ENCODE measurements at places on chromosomes 3 and 15.

- DNase-seq, result peak; percentile 90
Observed at GRCh38 chr3:126782536-126782935, 78.5 kb downstream of the CHCHD6 start.

DNA sequence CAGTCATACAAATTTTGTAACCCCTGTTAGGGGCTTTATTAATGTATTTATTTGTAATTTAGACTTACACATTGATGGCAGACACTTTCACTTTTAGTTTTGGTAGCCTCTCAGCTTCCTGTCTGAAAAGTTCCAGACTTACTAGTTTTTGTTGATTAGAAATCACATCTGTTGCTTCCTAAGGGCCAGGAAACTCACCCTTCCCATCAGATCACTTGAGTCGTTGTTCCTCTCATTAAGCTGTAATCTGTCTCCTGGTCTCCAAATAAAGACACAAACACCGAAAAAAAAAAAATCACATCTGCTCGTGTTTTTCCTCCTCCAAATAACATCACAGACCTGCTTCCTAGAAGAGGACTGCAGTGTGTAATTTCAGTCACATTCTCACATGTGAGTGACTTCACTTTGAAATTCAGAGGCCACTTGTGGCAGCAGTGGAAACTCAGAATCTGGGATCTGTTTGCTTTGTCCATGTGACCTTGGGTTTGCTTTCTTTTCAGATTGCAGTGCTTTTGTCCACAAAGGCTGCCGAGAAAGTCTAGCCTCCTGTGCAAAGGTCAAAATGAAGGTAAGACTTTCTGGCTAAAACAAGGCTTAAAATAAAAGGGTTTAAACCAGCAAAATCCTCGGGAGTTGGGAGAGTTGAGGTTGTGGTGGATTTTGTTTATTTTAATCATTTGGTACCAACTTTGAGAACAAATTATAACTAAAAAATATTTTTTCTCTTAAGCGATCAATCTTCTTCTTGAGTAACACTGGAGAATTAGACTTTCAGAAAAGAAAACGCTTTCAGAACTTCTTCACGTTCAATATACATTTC, 87.0 kb downstream of the KLHL25 start:
- DNase-seq, result peak; percentile 41

DNA sequence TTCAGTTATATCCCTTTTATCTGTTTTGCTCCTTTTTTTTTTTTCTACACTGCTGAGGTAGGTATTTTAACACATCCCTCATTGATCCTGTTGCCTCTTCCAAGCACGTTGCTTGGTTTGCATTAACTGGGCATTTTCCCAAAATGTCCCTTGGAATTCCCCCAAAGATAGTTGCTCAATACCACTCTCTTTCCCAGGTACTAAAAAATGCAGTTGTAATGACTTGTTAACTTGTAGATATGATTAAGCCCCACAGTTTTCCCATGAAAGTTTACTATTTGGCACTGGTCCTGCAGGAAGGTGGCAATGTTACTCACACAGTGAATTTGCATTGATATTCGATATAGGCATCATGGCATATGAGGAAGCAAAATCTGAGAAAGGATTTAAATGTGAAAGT, 67.1 kb downstream of the GRM7 start:
- no peak for DNase-seq

DNA sequence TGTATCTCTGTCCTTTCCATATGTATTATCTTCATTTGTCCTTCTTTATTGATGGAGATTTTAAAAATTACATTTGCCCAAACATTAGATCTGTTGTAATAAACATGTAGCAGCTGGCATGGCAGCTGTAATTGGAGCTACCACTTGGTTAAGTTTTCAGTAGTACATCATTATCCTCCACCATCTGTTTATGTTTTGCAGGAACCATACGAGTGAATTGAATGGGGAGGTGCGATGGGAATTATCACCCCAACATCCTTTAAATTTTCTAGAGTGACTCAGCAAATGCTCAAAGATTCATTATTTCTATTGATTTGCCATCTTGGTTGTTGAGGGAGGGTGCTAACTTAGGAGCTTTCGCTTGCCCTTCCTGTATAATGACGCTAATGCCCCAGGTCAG, 32.6 kb upstream of the NOX5 start:
- DNase-seq, result no peak

GRCh38 chr3:179503640-179504039, 52.4 kb upstream of the GNB4 start:
- no peak for DNase-seq

DNA sequence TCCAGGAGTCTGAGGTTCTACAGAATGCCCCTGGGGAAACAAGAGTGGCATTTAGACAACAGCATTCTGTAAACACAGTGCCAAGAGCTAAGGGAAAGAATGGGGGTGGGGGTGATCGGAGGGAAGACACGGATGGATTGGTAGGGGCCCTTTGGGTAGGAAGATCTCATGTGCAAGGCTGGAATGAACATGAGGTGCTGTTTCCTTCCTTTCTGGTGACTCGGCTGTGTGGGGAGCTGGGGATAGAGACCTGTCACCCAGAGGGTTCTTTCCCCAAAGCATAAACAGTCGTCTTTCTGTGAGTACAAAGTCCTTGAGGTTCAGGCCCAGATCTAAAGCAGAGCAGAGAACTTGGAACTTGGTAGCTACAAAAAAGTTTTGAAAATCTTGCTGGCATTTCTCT, 11.7 kb downstream of the TPM1 start:
- no peak for DNase-seq

GRCh38 chr3:89697321-89697916, 590.0 kb downstream of the EPHA3 start:
- no peak for DNase-seq

- no peak for DNase-seq
Observed at GRCh38 chr15:100595964-100596363, 6.0 kb downstream of the LINS1 start.

- no peak for DNase-seq
Observed at GRCh38 chr15:99202176-99202552, 47.2 kb downstream of the TTC23 start.

- DNase-seq, result no peak
Observed at GRCh38 chr3:51502562-51502910, 2.7 kb upstream of the DCAF1 start.

GRCh38 chr3:49718858-49719213, 648 bp downstream of the AMIGO3 start:
- DNase-seq, result no peak

DNA sequence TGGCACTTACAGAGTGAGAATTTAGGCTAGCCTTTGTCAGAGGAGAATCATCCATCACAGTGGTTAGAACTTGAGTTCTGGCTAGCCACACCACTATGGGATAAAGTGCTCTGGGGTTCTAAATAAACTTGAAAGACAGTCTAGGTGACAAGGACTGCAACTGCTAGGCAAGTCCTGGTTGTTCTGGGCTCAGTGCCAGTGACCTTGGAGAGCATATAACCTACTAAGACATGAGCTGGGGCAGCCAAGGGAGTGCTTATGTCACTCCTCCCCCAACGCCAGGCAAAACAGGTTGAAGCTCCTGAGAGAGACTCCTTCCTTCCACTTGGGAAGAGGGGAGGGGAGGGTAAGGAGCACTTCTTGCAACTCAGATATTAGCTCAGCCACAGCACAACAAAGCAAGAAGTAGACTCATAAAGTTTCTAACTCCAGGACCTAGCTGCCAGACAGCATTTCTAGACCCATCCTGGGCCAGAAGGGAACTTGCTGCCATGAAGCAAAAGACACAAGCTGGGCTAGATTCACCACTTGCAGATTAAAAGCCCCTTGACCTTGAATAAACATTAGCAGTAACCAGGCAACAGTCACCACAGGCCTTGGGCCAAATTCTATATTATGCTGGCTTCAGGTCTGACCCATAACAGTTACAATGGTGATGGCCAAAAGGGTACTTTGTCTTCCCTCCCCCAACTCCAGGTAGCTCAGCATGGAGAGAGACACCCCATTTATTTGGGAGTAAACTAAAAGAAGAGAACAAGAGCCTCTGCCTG, 963.7 kb downstream of the PLOD2 start:
- DNase-seq, result no peak

- no peak for DNase-seq
Observed at GRCh38 chr15:27234593-27234992, 263.6 kb downstream of the GABRG3 start.

- DNase-seq, result peak; percentile 38
Observed at GRCh38 chr3:177427540-177427939, 230.3 kb upstream of the TBL1XR1 start.

DNA sequence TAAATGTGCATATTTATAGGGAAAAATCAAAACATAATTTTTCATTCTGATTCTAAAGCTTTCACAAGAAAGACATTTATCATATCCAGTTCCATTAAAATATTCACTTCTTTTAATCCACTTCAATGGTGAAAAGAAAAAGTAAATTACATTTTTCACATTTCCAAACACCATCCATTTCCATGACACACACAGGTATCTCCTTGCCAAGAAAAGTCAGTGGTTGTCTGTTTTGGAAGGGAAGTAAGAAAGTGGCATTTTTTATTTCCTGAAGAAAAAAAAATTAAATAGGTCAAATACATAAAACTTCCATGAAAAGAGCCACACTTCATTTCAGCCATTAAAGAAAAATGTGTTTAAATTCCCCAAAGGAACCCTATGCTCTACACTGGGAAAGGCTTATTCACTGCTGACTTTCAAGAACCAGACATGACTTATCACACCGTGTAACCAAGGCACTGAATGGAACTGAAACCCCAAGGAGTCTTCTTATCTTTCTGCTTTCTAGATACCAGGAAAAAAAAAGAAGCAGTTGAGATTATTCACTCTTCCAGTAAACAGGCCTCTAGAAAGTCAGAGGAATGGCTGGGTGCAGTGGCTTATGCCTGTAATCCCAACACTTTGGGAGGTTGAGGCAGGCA, 44.5 kb downstream of the OSBPL10 start:
- no peak for DNase-seq

- DNase-seq, result no peak
Observed at GRCh38 chr3:13536432-13536831, 12.5 kb upstream of the FBLN2 start.

GRCh38 chr3:179563271-179563783, 601 bp downstream of the ACTL6A start:
- DNase-seq, result peak; percentile 87

- DNase-seq, result no peak
Observed at GRCh38 chr3:197137751-197138150, 108.1 kb upstream of the MELTF start.

DNA sequence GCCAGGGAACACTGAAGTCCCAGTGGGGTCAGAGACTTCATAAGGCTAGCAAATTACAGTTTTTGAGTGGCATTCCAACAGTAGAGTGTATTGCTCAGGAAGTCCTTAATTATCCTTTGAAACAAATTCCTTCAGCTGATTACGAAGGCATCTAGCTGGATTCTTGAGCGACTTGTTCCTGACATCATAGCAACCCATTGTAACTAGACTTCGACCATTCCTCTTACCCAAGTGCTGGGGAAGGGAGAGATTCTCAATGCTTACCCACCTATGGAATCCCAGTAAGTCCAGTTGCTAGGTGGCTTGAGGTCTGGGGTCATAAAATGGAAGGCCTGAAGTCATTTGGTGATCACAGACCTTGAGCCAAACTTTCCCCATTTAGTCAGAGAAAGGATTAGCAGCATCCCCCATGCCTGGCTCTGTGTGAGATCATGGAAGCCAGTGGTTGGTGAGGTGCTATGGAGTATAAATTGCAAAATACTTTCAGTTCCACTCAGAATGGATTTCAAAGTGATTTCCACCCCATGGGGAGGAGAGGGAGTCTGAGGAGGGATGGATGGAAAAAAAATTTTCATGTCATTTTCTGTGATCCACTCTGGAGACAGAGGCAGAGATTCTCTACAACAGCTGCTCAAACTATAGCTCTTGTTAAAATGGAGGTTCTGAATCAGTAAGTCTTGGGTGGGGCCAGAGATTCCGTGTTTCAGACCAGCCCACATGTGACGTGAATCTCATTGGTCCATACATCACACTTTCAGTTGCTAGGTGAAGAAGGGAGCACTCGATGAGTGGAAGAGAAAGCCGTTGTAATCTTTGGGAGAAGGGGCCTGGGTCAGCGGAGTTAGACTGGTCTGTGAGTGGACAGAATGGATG, 45.7 kb downstream of the CD86 start:
- DNase-seq, result no peak

DNA sequence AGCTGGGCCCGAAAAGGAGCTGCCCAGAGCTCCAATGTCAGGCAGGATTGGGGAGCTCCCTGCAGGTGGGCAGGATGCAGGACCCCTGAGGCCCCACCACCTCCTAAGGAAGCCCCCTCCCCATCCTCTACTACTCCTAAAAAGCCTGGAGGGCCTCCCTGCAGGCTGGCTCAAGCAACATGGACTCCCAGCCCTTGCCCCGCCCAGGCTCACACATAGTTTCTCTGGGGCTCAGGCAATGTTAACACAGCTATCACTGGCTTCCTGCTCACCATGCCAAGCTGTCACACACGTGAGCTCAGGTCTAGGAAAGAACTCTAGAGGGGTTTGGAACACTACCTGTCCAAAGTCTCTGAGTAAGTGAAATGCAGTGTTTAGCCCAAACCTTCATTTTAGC, 65.4 kb upstream of the ZNF148 start:
- DNase-seq, result no peak

GRCh38 chr3:123723522-123724168, 138.8 kb upstream of the HACD2 start:
- peak; percentile 81 for DNase-seq

GRCh38 chr3:27428446-27428845, 55.7 kb downstream of the SLC4A7 start:
- DNase-seq, result no peak

GRCh38 chr3:69241769-69242168, 119.4 kb upstream of the LMOD3 start:
- DNase-seq, result no peak

- no peak for DNase-seq
Observed at GRCh38 chr3:39414421-39414907, 7.9 kb downstream of the RPSA start.

- DNase-seq, result peak; percentile 69
Observed at GRCh38 chr3:152834776-152835600, at the start of gene P2RY1. Gene P2RY1 (plus strand): TSS chr3:152835131. CDS start chr3:152835783, 652 bp downstream.

DNA sequence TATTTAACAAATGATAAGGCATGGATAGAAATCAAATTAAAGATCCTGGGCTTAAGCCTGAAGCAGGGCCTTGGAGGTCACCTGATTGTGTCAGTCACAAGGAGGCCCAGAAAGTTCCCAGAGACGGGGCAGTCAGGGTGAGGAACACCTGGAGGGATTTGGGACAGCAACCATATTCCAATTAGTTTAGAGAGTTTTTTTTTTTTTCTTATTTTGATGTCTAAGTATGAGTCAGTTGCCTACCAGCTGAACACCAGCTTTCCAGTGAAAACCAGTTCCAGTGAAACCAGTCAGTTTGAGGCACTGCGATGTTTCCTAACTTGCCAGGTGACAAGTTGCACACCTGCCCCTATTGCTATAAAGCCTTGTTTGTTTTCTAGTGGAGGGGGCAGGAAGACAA, 350.7 kb upstream of the AZI2 start:
- DNase-seq, result no peak

DNA sequence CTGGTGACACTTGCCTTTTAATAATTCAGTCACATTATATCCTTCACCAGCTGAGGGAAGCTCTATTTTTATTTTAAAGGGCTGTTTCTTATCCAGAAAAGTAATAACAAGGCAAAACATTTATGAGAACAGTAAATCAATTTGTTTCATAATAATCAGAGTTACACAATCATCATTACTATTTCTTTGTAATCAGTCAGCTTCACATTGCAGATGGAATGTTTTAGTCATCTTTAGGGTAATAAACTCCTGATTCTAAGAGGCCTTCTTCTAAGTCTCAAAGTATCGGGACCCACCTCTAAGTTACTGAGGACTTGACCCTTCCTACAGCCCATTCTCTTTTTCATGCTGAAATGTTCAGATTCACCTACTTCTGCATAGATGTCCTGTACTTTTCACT, 298.3 kb upstream of the TGFBR2 start:
- peak; percentile 37 for DNase-seq
